Tibial nerve (tissue), 4 donors: ENCODE measurements at places on chromosomes 16 and 17.

DNA sequence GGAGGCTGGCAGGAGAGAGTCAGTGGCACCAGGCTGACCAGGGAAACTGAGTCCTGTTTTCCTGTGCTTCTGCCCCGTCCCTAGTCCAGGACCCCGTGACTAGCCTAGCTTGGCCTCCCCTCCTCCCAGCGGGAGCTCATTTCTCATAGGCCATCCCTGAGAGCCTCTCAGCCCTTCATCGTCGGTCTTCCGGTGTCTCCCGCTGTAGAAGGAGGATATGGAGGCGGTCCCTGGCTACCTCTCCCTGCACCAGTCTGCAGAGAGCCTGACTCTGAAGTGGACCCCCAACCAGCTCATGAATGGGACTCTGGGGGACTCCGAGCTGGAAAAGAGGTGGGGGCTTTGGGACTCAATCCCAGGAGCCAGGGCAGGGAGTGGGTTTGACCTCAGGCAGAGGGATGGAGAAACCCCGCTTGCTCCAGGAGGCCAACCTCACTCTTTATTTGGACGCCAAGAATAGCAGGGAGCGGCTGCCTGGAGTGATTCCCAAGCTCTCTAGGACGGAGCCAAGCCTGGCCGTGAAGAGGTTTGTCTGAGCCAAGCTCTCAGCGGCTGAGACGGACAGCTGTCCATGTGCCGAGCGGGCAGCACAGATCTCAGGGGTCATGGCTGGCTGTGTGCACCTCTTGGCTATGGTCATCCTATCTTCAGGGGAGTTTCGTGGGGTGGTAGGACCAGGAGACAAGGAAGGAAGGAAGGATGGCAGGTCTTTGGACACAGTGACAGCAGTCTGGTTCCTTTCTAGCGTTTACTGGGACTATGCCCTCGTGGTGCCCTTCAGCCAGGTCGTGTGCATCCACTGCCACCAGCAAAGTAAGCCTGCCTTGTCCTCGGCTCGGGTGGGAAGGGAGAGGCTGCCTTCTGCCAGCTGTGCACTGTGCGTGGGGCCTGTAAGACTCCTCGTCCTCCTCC, 26.8 kb downstream of the SGSM2 start:
- no peak for DNase-seq

DNA sequence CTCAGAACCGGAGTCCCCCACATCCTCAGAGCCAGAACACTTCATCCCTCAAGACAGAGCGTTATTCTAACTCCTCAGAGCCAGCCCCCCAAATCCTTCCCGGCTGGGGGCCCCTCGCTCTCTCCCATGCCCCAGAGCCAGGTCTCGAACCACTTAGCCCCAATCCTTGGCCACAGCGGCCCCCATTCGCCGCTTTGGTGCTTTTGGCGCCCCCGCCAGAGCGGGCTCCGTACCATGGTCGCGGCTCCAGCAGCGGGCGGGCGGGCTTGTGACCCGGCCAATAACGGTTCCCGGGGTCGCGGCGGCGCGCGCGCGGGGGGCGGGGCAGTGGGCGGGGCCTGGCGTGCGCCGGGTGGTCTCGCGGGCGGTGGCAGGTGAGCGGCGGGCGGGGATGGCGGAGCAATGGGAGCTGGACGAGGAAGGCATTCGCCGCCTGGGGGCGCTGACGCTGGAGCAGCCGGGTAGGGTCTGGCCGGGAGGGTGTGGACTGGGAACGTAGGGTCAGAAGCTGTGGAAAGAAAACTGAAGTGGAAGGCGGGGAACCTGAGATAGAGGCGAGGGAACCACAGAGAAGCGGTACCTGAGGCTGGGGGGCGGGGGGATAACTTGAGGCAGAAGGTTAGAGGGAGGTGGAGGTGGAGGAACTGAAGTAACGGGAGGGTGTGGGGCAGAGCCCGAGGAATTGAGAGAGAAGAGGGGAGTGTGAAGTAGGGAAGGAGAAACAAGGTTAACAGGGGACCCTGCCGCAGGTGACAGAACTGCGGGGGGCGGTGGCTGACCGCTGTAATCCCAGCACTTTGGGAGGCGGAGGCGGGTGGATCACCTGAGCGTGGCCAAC, at the start of the genes KCTD19 and LRRC36:
Gene KCTD19, minus strand, starts transcription at position 270 of the 838 bp plus-strand sequence. Its CDS starts 34 bp downstream, at position 236.
Gene LRRC36, plus strand, starts transcription at position 344 of the 838 bp plus-strand sequence. Its CDS starts 48 bp downstream, at position 392.
- DNase-seq, result no peak

DNA sequence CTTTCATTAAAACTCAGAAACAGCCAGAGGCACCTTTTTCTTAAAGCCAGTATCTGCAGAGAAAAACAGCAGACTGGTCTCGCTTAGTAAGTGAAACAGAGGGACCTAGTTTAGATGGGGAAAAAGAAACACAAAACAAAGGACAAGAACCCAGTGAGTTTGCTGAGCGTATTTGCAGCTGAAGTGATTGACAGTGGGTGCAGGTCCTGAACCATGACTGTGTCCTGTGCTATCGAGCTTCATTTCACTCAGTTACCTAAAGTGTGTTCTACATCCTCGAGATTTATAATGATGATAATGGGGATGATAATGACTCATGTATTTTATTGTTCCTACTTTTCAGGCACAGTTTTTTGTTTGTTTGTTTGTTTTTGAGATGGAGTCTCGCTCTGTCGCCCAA, 31.7 kb upstream of the WFIKKN2 start:
- DNase-seq, result no peak

GRCh38 chr17:81245024-81245664, 6.0 kb downstream of the NDUFAF8 start:
- DNase-seq, result no peak

DNA sequence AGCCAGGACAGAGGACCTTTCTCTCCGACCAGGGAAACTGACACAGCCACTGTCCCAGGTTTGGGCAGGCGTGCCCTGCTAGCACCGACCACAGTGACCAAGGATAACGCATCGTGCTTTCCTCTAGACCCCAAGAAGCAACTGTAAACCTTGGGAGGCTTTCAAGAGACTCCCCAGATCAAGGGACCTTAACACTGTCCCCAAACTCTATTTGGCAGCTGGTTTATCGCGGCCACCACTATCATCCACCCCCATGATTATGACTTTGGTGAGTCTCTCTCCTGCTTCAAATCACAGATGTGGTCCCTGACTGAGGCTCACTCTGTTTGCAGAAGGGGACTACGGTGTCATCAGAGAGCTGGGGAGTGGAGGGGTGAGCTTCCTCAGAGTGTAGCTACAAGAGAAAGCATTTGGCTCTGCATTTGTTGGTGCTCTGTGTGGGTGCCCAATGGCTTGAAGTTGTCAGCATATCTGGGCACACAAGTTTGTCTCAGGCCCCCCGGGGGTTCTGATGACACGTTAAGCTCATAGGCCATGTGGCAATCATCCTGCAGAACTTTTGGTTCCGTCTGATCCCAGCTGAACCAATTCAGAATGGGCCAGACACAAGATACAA, 408.0 kb downstream of the SLC39A11 start:
- no peak for DNase-seq

GRCh38 chr17:29575511-29576213, 7.2 kb downstream of the TP53I13 start:
- DNase-seq, result no peak

- DNase-seq, result no peak
Measured at GRCh38 chr17:74729368-74729767, 7.7 kb upstream of the RAB37 start.

DNA sequence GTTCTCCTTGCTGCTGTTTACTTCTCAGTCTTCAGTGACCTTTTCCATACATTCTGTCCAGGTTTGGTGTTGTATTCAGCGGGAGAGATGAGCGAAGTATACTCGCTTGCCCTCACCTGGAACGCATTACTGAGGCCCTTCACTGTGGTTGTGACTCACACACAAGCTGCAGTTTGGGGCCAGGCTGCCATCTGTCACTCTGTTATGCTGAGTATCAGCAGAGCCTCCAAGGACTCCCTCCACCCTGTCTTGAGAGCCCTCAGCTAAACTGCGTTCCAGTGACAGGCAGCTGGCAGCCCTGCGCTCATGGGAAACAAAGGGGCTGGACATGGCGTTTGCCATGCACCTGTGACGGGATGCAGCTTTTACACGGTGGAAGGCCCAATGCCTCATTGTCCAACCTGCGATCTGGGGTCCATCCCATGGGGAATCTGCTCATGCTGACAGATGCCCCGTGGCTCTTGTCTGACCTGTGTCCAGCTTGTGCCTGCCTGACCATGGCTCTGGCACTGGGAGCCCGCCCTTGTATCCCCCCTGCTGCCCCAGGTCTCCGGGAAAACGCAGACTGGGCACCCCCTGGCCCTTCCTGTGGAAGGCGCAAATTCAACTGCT, 6.5 kb upstream of the ZNF778 start:
- DNase-seq, result no peak

GRCh38 chr17:70366386-70366785, 197.1 kb downstream of the KCNJ2 start:
- DNase-seq, result no peak

GRCh38 chr17:3998436-3998835, 34.2 kb upstream of the ATP2A3 start:
- no peak for DNase-seq

DNA sequence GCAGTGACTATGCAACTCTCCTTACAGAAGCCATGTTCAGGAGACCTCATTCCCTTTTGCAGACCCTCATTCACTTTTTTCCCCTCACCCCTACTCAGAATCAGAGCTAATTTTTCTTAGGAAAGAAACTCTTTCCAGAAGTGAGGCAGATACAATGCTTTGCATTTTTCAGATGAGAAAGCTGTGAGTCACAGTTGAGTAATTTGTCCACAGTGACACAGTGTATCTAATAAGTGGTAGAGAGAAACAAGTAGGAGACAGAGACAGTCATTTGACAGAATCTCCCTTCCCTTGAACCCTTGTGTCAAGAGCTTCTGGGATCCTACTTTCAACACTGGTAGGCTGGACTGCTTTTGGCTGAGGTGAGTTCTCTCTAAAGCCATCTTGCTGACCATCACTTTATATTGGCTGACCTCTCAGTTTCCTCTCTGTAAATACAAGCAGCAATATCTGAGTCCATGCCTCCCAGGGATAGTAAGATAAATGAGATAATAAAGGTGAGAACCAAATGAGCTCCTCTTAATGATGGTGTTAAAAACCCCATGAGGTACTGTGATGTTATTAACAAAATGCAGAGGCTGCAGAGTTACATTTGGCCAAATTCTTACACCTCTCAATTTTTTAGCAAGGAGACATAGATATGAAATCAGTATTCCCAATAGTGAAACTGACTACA, 130.8 kb downstream of the CA10 start:
- no peak for DNase-seq

DNA sequence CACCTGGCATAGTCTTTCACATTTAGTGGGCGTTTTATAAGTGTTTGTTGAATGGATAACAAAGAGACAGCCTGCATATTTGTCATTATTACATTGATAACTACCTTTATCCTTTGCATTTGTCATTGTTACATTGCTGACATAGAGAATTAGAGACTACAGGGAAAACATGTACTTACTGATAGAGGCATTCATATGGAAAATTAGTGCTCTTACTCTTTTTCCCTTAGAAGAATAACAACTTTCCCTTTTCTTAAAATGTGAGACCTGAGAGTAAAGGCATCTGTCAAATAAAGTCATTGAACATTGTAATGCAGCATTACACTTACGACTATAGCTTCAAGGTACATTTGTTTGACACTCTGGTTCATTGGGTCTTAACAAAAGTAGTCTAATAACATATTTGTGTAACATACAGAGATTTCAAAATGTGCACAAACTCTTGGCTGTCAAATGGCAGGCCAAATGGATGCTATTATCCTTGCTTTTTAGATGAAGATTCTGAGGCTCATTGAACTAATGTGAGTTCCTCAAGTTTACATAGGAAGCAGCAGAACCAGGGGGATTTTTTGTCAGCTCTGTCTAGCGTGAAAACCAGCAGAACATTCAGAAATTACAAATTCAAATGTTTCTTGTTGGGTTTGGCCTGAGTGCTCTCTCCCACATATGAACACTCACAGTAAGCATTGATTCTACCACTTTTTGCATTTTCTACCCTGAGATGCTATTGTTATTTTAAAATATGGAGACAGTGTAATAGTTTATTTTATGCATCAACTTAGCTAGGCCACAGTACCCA, 28.5 kb downstream of the SMIM36 start:
- DNase-seq, result no peak

GRCh38 chr17:10600571-10600970, 51.1 kb upstream of the MYH2 start:
- DNase-seq, result no peak

DNA sequence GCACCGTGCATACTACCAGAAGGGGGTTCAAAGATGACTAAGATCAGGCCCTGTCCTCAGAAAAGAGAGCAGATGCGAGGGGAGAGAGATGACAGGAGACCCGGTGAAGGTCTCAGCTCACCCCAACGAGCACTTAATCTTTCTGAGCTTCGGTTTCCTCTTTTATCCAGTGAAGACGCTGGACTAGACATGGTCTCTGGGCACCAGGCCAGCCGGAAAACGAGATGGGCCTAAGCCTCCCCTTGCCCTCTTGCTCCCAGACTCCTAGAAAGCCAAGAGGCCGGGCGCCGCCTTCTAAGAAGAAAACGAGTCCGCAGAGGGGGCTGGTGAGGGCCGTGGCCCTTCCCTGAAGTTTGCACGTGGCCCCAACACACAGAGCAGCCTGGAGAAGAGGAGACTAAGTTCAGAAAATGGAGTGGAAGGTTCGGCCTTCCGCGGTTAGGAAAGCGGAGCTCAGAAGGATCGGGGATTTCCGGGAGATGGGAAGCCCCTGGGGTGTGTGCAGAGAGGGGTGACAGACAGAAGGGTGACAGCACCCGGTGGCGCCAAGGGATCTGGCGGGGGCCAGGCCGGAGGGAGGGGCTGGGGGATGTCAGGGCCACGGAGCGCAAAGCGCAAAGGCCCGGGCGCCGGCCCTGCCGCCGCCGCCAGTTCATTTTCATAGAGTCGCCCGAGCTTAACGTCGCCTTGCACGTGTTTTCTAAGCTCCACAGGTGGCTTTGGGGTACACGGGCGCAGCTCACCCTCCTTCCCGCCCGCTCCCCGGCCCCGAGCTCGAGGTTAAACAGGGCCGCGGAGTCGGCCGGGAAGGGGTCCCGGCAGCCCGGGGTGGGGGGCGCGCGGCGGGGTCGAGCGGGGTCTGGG, 42.1 kb upstream of the BHLHA9 start:
- DNase-seq, result peak; percentile 48

DNA sequence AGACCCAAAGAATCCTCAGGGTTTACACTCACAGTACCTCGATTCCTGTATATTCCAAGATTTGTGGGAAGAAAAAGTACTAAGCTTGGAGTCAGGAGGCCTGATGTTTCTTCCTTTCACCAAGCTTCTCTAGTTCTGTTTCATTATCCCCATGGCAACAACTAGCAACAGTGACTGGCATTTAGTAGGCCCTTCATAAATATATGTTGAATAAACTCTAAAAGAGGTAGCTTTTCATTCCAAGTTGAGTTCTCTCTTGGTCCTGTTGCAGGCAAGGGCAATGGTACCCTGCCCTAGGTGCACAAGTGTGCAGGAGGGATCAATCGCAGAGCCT, 527 bp upstream of the UBE2Z start:
- no peak for DNase-seq
